ENCODE measurements at places on chromosomes 16 and 17. TPM values are rescaled to one million over a fixed set of nuclear protein-coding genes. Genes with fewer than 3 reads are reported as not detected.

Gene KRT27
- total RNA-seq: not detected

Gene WNK4
- 1.6 TPM for total RNA-seq

Gene CCL7
- not detected for total RNA-seq

Gene WFDC1
- total RNA-seq: 18.9 TPM

Gene IRX3
- 207 TPM for total RNA-seq

Gene MBTD1
- 16.8 TPM for total RNA-seq

Gene ANKRD40CL
- total RNA-seq: not detected

Gene SMPD3
- 0.27 TPM for total RNA-seq

Gene UTS2R
- total RNA-seq: 10.8 TPM

Gene C1QTNF8
- total RNA-seq: not detected

Gene C16orf92
- total RNA-seq: not detected

Gene KIAA0753
- total RNA-seq: 11.3 TPM

Gene AGRP
- not detected for total RNA-seq

Gene CCR7
- not detected for total RNA-seq

Gene B4GALNT2
- total RNA-seq: not detected

Gene HOXB9
- total RNA-seq: not detected

Gene MYO15B
- total RNA-seq: 15.3 TPM

Gene GRB7
- total RNA-seq: 1.9 TPM

Gene PLEKHH3
- total RNA-seq: 79.1 TPM

Gene MPG
- 90.2 TPM for total RNA-seq

Gene RBFOX1
- 5.7 TPM for total RNA-seq

Gene ATP2C2
- total RNA-seq: not detected

Gene LCMT1
- 41.6 TPM for total RNA-seq

Gene TBC1D3E
- 4.9 TPM for total RNA-seq

Gene RPTOR
- total RNA-seq: 24.9 TPM

Gene WSCD1
- 12.8 TPM for total RNA-seq

Gene TMEM235
- total RNA-seq: 2.0 TPM

Gene JMJD6
- 23.5 TPM for total RNA-seq

Gene GDE1
- 52.7 TPM for total RNA-seq

Gene CD7
- total RNA-seq: not detected

Gene SLC52A1
- total RNA-seq: not detected

Gene DPEP2
- not detected for total RNA-seq

Gene PPP1R27
- total RNA-seq: not detected

Gene CTRB2
- total RNA-seq: 0.63 TPM

Gene ABCA9
- total RNA-seq: 0.09 TPM

Gene IRX6
- total RNA-seq: 0.09 TPM

Gene RNF227
- 20.3 TPM for total RNA-seq

Gene ENPP7
- not detected for total RNA-seq

Gene ZSCAN10
- 0.78 TPM for total RNA-seq

Gene KRTAP4-6
- total RNA-seq: not detected

Gene RNF112
- 1.2 TPM for total RNA-seq

Gene TLCD3B
- 0.21 TPM for total RNA-seq

Gene VAT1L
- 2.4 TPM for total RNA-seq

Gene TVP23C
- 33.4 TPM for total RNA-seq

Gene TLCD2
- 2.1 TPM for total RNA-seq

Gene TBC1D3K
- not detected for total RNA-seq

Gene GFOD2
- 5.9 TPM for total RNA-seq

All from cardiac muscle cell (in vitro differentiated cells and primary cell).